NCI-H2029 treated with DMSO at 0.1 percent for 48 hours (cell line): ENCODE measurements at places on chromosomes 16 and 17.

DNA sequence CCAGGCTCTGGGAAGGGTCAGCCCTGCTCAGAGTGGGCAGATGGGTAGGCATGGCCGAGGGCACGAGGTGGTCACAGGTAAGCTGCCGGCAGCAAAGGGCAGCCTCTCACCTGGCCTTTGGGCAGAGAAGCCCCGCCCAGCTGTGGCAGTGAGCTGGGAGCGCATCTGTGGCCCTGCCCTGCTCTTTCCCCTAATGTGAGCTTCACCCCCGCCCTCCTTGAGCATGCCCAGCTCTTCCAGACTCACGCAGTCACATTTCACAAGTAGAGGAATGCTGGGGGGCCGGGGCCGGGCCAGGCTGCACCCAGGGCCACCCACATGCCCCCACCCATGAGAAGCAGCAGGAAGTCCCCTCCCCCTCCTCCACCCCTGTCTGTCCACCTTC is 40.7 kb upstream of the SLC38A10 start:
- no peak for DNase-seq

DNA sequence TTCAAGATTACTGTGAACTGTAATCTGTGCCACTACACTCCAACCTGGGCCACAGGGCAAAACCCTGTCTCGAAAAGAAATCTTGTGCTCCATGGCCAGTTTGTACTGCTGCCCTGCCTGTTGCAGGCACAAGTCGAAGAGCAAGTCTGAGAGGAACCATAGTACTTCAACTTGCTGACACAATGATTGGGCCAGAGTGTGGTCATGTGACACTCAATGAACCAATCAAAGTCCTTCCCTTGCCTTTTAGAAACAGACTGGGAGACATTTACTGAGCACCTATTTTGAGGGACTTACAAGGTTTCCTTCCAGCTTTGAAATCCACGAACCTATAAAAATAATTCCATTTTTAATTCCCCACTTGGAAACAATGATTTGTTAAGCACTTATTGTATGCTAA is 39.8 kb upstream of the TMC5 start:
- DNase-seq, result no peak

DNA sequence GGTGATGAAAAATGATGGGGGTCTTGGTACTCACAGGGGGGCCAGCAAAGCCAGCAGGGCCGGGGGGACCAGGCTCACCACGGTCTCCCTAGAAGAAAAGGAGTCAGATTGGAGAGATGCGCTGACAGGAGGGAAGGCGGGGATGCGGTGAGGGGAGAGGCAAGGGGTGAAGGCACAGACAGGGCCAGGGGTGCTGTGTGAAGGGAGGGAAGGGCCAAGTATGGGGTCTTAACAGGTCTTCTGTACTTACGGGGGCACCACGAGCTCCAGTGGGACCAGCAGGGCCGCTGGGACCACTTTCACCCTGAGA is 11.2 kb downstream of the COL1A1 start:
- no peak for DNase-seq

GRCh38 chr17:73396431-73397277 is 84.9 kb upstream of the CDC42EP4 start:
- DNase-seq, result no peak

DNA sequence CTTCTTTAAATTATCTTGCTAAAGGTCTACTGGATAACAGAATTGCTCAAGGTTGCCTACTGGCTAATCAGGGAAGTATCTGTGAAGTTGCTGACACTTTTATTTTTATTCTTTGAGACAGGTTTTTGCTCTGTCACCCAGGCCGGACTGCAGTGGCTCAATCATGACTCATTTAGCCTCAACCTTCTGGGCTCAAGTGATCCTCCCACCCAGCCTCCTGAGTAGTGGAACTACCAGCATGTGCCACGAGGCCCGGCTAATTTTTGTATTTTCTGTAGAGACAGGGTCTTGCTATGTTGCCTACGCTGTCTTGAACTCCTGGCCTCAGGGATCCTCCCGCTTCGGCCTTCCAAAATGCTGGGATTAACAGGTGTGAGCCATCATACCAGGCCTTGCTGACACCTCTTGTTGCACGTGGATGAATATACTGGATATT is 43.1 kb downstream of the GLG1 start:
- no peak for DNase-seq

DNA sequence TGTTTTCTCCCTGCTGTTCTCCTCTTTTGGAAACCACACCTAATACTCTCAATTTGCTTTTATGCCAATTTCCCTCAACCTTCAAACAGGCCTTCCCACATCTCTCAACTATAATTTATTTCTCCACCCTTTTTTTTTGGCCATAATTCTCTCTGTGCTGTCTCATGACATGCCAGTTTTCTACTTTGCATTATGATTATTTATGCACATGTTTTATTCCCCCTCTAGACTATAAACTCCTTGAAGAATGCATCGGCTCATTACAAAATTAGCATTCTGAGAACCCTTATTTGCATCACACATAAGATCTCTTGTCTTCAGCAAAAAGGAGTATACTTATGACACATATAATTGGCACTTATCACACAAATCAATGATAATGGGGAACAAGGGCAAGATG is 10.9 kb upstream of the LYRM9 start:
- DNase-seq, result no peak

DNA sequence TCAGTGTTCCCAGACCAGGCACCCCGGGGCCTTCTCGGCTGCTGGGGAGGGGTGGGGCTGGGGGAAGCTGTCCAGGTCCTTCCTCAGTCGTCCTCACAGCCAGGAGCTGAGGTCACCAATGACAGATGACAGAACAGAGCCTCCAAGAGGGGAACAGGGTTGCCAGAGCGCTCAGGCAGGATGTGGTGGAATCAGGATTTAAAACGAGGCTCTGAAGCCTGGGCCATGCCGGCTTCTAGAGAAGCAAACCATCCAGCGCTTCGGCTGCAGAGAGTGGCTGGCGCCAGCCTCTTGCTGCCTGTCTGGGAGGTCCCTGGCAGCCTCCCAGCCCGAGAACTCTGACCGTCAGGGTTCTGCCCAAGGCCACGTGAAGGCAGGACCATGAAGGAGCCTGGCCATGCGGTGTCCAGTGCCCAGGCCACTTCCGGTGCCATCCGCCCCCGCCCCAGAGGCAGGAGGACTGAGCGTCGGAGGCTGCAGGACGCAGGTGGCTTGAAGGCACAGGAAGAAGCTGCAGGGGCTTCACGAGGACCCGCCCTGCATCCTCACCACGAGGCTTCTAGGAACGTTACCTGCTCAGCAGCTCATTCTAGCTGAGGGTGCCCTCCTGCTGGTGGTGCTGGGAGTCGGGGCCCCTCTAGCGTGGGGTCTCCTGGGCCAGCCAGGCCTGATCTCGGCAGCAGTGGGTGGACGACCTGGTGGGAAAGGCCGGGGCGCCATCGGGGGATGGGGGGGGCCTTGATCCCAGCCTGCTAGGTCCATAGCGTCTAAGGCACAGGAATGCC is 78.5 kb downstream of the KLHDC4 start:
- no peak for DNase-seq

DNA sequence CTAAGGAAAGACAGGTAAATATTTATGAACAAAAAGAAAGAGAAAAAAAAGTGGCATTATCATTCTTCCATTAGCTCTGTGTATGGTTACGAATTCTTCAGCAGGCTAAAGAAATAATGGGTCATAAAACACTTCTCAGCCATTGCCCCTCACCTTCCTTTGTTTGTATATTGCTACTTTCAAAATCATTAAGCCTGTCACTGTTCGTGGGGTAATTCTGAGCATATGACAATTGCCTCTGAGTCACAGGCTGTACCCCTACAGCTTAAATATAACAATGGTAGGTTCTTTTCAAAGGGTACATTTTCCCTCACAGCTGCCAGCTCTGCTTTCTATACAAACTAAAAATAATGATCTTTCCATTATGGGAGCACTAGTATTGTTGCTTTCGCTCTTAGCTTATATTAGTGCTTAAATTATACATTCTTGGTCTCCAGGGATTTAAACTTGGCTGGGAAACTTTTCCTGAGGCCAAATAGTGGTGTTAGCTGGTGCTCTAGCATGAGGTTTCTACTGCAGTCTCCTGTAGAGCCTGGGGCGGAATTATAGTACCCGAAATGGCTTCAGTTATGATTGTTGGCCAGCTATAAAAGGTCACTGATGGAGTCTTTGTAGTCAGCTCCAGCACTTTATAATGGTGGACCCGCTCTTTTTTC is 74.7 kb upstream of the CDH11 start:
- DNase-seq, result no peak

GRCh38 chr17:76267051-76267576 is 2.0 kb downstream of the UBALD2 start:
- no peak for DNase-seq

- DNase-seq, result no peak
These were observed 43.9 kb upstream of the RCVRN start for GRCh38 chr17:9948928-9949327.

DNA sequence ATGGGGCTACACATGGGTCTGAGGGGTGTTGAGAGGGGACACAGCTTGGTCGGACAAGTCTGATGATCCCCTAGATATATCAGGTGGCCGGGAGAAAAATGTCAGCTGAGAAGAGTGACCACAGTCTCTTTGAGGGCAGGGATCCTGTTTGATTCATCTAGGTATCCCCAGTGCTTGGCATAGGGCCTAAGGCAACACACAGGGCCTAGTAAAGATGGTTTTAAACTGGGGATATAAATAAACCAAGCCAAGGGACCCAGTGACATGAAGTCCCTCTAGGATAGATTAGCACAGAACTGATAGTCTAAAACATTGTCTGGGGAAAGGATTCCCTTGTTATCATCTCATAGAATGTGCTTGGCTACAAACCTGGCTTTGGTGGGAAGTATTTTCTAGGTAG is 1.4 kb downstream of the ERCC4 start:
- DNase-seq, result no peak

- DNase-seq, result no peak
These were observed 885 bp upstream of the VASN start for GRCh38 chr16:4370570-4371356.

GRCh38 chr16:84532291-84532724 is 27.8 kb upstream of the MEAK7 start:
- DNase-seq, result no peak

GRCh38 chr16:27286451-27286850 is 17.9 kb upstream of the NSMCE1 start:
- no peak for DNase-seq

DNA sequence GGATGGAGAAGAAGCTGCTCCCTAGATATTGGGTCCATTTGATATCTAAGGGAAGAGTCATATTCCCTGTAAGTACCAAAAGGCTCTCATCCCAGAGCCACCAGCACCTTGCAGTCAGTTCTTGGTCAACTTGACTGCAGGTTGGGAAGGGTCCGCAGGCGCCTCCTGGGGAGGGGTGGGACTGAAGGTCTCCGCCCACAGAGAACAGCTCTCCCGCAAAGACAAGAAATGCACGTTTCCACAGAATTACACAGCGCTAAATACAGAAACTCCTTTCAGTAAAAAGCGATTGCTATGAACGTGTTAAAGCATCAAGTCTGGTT is 864 bp upstream of the CTCF start:
- no peak for DNase-seq

- no peak for DNase-seq
These were observed 101.2 kb downstream of the ZNF423 start for GRCh38 chr16:49754495-49755312.

GRCh38 chr16:67736858-67737257 is 17.7 kb upstream of the GFOD2 start:
- no peak for DNase-seq
